BJ (cell line): ENCODE measurements at places on chromosomes 6 and 20. TPM values are rescaled to one million over a fixed set of nuclear protein-coding genes. Genes with fewer than 3 reads are reported as not detected.
A peak's percentile ranks its signal among the peaks of the same experiment; 100 is the strongest.

Gene TRIM26
- polyA plus RNA-seq: 31.8 and 41.8 TPM in 2 replicates

Gene NKX2-2
- not detected in 2 replicates for polyA plus RNA-seq

Gene ZSCAN23
- 1.8 and 2.3 TPM in 2 replicates for polyA plus RNA-seq

Gene SMAP1
- polyA plus RNA-seq: 23.3 and 24.6 TPM in 2 replicates

Gene CD93
- not detected in 2 replicates for polyA plus RNA-seq

Gene DEF6
- polyA plus RNA-seq: 3.7 and 4.1 TPM in 2 replicates

Gene TREM2
- not detected in 2 replicates for polyA plus RNA-seq

Gene PI3
- polyA plus RNA-seq: not detected in 2 replicates

Gene SLC16A10
- polyA plus RNA-seq: not detected in 2 replicates

Gene AIF1
- polyA plus RNA-seq: not detected in 2 replicates

Gene RBM24
- polyA plus RNA-seq: 14.7 and 19.9 TPM in 2 replicates

Gene SYCP2
- polyA plus RNA-seq: 0.47 and 1.2 TPM in 2 replicates

- DNase-seq: no peak
Measured at GRCh38 chr20:63658749-63659187, 656 bp downstream of the RTEL1 start.

GRCh38 chr6:145498425-145498824 is 236.9 kb downstream of the EPM2A start:
- no peak for DNase-seq

DNA sequence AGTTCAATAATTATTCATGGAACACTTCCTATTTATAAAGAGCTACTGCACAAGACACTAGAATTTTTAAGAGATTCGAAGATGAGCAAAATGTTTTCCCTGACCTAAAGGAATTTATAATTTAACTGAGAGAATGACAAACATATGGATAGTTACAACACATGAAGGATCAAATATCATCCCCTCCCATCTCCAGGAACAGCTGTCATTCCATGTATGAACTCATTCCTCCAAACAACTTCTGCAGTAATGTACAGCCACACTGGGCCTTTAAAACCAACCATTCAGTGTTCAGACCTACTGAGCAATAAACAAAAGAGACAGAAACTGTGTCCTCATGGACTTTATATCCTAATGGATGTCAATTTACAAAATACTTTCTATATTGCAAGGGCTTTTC is 87.8 kb downstream of the KIF16B start:
- no peak for DNase-seq

GRCh38 chr20:53774461-53775203 is 181.0 kb upstream of the ZNF217 start:
- DNase-seq: peak; percentile 96

- DNase-seq: no peak
Measured at GRCh38 chr20:49461894-49462620, 20.4 kb downstream of the KCNB1 start.

DNA sequence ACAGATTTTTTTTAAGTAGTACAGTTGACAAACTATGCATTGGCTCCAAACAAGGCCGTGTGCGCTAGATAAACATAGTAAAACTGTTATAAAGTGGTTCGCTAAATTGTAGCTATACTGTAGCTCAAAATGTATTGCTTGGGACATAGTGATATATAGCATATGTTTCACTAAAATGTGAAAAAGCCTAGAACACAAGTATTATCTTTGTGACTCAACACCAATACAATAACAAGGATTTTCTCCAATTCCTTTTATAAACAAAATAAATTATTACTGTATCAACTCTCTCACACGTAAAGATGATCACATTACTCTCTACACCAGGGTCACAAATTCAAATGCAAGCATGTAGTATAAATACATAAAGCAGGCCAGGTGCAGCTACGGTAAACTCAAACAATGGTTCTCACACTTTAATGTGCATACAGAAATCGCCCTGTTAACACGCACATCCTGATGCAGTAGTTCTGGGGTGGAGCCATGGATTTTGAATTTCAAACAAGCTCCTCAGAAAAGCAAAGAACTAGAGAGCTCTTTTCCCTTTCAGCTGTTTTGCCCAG is 214.6 kb downstream of the GMDS start:
- no peak for DNase-seq

- no peak for DNase-seq
Measured at GRCh38 chr6:151001387-151002056, 136.0 kb downstream of the MTHFD1L start.

- peak; percentile 100 for DNase-seq
Measured at GRCh38 chr6:132084811-132085509, 133.8 kb upstream of the CCN2 start.

DNA sequence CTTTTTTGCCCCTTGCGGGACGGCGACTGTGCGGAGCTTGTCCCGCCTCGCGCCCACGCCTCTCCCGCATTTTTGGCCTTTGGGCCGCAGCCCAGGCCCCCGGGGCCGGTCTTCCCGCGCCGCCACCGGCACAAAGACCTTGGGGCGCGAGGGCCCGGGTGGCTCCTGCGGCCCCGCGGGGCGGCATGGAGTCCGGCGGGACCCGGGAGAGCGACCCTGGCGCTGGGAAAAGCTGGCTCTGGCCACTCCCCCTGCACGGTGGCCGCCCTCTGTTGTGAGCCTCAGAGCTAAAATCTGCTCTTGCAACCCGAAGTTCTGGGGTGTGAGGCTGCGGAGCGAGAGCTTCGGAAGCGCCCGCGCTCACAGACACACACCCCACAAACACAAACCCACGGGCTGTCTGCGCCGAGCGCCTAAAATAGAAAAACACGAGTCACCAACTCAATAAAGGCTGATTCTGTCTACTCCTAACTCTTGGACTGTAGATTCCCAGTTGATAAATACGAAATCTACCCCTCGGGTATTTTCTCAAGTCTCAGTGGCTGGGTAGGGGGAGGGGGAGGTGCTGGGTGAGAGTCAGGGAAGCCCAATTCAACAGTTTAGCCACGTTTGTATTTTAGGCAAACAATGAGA is 496 bp upstream of the BEND3 start:
- DNase-seq: no peak

GRCh38 chr6:15689586-15690482 is 27.0 kb upstream of the DTNBP1 start:
- DNase-seq: no peak

DNA sequence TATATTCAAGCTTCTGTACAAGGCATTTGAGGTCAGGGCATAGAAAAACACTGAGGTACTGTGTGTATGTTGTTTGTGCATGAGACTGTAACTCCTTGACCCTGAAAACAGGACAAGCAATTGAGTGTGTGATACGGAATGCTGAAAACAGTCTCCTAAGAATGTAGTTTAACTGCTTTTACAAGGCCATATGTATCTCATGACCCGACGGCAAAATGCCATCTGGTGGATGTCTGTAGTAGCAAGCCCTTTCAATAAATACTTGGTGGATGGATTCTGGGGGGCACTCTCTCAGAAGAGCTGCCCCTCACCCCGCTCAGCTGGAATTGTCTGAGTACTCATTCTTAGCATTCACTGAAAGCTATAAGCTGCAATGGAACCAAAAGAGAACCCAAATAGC is 69.3 kb upstream of the EYS start:
- no peak for DNase-seq

DNA sequence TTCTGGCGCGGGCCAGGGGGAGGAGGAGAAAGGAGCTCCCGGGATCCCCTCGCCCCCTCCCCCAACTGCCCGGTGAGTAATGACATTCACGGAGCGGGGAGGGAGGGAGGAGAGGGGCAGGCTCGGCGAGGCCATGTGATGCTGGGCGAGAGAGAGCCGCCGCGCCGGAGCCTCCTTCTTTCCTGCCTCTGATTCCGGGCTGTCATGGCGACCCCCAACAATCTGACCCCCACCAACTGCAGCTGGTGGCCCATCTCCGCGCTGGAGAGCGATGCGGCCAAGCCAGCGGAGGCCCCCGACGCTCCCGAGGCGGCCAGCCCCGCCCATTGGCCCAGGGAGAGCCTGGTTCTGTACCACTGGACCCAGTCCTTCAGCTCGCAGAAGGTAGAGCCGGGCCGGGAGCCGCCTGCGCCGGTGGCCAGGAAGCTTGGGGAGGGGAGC is at the start of gene GDAP1L1:
Gene GDAP1L1, plus strand, starts transcription at position 178 of the 441 bp plus-strand sequence. Its CDS starts 27 bp downstream, at position 205.
- no peak for DNase-seq

DNA sequence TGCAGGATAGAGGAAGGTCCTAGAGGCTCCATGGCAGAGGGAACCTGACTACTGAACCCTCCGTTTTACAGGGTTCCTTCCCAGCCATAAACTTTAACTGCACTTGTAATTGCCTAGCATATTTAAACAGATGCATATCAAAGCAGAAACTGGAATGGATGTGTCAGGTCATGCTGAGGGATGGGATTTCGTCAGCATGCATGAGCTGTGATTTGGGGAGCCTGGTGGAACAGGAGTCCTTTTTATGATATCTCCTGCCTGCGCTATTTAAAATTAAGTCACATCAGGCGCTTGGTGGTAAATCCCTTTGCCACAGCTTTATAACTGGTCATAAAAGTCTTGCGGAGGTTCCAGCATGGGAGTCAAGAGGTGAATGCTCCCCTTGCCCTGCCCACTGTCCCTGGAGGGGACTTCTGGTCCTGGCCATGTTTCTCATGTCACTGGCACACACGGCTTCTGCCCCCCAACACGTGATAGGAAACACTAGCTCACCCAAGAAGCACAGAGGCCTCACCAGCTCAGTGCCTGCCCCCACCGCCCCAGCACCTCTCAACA is 26.0 kb upstream of the PCMTD2 start:
- DNase-seq: peak; percentile 14

GRCh38 chr6:146931214-146931613 is 273.0 kb upstream of the STXBP5 start:
- DNase-seq: no peak

DNA sequence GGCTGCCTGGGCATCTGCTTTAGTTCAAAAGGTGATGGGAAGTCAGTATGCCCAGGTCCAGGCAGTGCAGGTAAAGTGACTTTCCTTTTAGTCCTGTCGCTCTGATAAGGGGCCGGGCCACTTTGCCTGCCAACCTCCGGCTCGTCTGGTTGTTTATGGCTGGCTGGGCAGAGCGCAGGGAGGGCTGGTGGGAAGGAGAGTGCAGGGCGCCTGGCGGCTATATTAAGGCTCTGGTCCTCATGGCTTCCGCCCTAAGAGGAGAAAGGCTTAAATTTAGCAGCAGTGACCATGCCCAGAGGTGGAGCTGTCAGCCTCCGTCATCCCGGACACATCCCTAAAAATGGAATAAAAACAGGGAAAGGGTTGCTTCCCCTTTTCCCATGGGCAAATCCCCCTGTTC is 14.6 kb downstream of the GATA5 start:
- no peak for DNase-seq

GRCh38 chr6:170147056-170147787 is 143.7 kb downstream of the DLL1 start:
- no peak for DNase-seq

DNA sequence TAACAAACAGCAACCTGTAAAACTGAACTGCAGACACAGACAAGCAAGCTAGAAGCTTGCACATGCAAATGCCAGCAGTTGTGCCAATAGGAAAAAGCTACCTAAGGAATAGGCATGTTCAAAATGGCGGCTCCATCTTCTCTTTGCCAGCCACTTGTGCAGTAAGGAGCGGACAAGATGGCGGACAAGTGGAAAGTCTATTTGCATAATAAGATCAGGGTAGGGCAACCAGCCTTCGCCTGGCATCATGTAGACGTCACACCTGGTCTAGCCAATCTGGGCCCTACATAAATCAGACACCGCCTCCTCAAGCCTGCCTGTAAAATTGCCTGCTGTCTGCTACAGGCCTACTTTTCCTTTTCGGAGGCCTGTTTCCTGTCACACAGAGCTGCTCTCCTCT is 18.0 kb downstream of the C6orf52 start:
- no peak for DNase-seq

GRCh38 chr6:169854083-169854725 is 102.8 kb downstream of the ERMARD start:
- DNase-seq: no peak

DNA sequence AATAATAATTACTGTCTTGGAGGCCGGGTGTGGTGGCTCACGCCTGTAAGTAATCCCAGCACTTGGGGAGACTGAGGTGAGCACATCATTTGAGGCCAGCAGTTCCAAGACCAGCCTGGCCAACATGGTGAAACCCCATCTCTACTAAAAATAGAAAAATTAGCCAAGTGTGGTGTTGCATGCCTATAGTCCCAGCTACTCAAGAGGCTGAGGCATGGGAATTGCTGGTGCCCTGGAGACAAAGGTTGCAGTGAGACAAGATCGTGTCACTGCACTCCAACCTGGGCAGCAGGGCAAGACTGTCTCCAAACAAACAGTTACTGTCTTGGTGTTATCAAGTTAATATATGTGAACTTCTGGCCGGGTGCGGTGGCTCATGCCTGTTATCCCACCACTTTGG is 4.9 kb downstream of the RRP36 start:
- no peak for DNase-seq
